Activated T-cell treated with anti-CD3 and anti-CD28 coated beads for 48 hours (primary cell): ENCODE measurements at places on chromosomes 7 and 10.

DNA sequence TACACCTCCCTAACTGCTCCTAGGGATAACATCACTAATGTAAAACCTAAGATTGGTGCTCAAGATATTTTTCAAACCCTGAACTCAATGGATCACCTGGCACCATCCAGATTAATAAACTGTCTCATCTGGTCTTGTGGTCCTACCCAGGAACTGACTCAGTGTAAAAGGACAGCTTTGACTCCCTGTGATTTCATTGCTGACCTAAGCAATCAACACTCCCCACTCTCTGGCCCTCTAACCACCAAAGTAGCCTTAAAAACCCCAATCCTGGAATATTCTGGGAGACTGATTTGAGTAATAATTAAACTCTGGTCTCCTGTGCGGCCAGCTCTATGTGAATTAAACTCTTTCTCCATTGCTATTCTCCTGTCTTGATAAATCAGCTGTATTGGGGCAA lies 6.2 kb upstream of the USP54 start:
- no peak for DNase-seq

GRCh38 chr7:106358103-106358663 lies 73.4 kb upstream of the NAMPT start:
- no peak for DNase-seq

DNA sequence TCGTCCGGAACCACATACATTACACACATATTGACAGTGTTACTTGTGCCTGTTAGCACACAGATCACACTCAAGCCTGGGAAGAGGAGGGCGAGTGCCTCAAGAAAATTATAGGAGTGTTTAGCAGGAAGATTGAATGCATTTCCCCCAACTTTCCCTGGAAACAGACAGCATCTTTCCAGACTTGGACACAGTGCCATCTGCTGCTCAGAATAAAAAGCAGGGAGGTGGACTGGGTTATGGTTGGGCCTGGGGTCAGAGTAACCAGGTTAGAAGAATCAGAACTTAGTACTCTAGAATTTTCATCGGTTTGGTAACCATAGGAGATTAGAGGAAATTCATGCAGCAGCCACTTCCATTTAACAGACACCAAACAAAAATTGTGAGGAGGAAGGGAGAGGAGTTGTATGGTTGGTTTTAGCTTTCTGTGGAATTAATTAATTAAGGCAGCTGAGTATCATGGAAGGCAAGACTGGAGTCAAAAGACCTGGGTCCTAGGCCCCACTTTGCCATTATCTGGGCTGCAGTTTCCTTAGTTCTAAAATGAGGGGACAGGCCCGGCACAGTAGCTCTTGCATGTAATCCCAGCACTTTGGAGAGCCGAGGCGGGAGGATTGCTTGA lies 43.4 kb upstream of the OPTN start:
- no peak for DNase-seq

DNA sequence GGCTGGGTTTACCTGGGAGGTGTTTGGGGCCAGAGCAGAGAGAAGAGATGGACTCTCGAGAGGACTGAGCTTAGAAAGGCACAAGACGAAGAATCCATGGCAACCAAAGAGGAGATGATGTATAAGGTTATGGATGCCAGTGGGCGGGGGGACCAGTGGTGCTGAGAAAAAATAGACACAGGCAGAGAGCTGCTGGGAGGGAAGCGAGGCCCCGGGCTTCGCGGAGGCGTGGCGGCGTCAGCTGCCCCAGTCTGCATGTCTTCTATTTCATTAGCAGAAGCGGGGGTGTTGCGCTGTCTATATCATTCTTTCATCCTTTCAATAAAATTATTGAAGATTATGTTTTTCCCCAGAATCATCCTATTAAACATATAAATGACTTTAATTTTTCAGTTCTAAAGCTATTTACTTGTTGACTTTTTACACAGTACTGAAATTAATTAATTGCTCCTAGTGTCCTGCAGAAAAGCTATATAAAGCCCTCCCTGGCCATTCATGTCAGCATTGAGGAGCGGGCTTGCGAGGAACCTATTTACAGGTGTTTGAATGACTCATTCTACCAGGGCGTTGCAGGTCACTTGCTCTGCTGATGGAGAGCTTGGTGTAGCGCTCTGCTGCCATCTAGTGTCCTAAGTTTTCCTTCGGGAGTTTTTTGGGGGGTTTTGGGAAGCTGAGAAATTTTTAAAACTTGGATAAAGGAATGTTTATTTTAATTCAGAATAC lies 42.9 kb upstream of the BHLHA15 start:
- DNase-seq = peak; percentile 29

- no peak for DNase-seq
Observed at GRCh38 chr10:77226452-77226851, 411.2 kb downstream of the KCNMA1 start.

DNA sequence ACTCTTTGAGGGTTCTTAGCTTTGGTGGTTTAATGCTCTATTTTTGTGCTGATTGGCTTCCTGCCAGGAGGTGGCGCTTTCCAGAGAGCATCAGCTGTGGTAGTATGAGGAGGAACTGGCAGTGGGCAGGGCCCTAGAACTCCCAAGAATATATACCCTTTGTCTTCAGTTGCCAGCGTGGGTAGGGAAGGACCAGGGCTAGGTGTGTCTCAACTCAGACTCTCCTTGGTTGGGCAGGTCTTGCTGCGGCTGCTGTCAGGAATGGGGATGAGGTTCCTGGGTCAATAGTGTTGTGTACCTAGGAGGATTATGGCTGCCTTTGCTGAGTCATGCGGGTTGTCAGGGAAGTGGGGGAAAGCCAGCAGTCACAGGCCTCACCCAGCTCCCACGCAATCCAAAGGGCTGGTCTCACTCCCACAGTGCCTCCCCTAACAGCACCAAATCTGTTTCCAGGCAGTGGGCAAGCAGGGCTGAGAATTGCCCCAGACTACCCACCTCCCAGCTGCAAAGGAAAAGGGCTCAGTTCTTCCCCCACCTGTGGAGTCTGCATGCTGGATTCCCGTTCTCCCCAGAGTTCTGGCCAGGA lies 191.5 kb downstream of the PHTF2 start:
- DNase-seq = no peak

- no peak for DNase-seq
Observed at GRCh38 chr7:39681887-39682441, 58.6 kb downstream of the RALA start.

DNA sequence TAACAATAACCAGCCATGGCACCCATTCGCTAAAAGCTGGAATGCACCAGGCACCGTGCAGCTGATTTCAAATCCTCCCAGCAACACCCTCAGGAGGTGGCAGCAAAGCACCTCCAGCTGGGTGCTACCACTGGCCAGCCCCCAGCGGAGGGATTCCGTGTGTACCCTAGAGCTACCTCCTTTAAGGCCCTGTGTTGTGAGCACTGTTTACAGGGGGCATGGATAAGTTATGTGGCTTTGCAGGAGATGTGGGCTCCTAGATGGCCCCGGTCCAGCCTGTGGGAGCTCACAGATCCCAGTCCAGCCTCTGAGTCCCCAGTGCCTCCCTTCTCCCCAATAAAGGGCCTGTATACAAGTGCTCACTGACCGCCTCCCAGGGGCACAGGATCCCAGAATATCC lies 27.1 kb downstream of the TNRC18 start:
- peak; percentile 43 for DNase-seq

DNA sequence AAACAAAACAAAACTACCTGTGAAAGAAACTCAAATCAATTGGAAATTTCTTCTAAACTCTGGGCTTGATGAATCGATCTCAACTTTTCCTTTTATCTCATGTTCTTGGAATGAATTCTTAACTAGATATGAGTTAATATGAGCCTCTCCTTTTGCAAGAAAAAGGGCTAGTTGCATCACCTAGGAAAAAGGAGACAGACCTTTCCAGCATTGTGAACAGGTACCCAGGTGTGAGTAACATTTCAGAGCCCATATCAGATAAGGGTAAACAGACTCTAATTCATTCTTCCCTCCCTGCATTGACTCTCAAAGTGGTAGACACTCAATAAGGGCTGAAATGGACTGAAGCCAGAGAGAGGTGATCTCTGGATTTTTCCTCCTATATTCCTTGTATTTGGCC lies 103.8 kb upstream of the AGR3 start:
- DNase-seq = no peak

DNA sequence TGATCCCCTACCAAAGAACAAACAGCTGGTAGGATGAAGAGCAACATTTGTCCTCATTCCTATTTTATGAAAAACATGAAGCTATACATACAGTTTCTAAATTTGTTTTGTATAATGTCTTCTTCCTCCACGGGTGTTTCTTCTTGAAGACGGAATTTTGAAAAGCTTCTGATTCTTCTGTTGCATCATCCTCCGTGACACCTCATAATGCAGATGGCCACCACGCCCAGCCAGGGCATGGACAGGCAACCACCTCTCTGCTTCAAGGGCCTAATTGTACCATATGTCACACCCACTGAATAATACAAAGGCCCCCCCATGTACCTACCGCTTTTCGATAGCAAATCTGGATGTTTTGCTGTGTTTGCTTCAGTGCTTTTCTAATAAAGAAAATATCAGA lies at the start of gene SUN3:
Gene SUN3, minus strand, starts transcription at position 170 of the 400 bp plus-strand sequence. Its CDS starts 169 bp downstream, at position 1.
- DNase-seq = no peak

DNA sequence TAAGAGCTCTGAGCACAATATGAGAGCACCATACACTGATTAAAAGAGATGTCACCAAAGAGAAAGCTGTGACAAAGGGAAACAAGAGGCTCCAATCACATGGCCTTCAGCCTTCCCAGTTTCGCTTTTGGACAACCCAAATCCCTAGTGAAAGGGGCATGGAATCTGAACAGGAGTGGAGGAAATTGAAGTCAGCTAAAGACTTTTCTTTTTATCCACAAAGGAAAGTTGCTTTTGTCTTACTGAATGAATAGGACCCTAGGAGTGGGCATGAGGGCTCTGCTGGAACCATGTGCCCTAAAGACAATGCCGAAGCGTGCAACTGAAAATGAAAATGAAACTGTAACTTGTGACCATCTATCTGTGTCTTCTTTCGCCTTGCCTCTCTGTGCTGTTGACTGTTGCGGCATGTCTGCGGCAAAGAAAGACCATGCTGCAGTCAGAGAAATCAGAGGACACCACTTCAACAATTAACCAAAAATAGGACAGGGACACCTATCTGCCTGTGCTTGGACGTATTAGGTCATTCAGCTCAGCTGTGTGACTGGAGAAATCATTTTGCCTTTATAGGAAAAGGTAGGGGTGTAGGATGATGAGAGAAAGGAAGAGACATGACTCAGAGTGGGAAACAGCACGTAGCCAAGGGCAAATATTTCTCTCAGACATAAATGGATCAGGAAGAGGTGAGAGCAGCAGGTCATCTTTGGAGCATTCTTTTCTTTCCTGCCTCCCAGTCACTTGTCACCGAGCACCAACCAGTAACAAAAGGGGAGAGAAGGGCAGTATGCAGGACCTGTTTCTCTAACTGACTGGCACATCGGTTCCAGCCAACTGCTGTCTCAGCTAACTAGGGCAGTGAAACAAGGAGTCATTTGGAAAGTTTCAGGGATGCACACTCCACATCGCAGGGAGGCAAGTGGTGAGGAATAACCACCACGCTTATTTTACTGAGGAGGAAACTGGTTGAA lies 12.3 kb downstream of the CAV2 start:
- DNase-seq = no peak

GRCh38 chr7:47488201-47488968 lies 93.5 kb downstream of the TNS3 start:
- DNase-seq = no peak

DNA sequence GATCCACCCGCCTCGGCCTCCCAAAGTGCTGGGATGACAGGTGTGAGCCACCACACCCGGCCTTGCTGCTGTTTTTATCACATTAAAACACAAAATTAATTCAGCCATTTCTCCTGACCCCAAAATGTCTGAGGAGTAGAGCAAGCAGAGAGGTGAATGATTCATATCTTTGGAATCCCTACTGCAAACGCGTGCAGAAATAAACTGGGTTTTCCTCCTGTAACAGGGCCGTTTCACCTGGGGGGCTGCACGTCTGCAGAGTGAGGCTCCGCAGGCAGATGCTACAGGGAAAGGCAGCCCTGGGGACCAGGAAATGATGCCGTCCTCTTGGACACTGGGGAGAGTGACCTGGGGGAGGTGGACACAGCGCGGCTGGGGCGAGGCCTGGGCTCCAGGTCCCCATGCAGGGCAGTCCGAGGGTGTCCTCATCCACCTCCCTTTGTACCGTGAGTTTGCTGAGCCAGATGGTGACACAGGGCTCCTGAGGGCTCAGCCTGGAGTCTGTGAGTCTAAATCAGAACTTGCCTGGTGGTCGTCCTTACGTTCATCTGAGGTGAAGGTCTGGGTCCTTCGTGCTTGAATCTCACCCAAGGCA lies 41.9 kb downstream of the PDGFA start:
- DNase-seq = no peak

DNA sequence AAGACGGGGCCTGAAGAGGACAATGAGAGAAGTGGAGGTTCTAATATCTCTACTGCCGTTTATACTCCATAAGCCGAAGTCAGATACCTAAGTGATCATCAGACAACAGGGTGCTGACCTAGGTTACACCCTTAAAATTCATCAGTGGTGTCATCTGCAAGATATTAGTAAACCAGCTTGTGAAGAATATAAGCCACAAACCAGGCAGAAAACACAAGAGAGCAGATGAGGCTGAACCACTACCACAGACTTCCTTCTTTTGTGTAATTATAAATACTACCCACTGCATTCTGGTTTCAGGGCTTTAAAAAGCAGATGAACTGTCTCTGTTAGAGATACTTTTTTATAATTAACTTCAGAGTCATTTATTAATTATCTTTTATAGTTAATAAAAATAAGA lies 69.0 kb upstream of the LRRC17 start:
- DNase-seq = no peak

- DNase-seq = no peak
Observed at GRCh38 chr10:59585046-59585700, 124.5 kb downstream of the SLC16A9 start.

DNA sequence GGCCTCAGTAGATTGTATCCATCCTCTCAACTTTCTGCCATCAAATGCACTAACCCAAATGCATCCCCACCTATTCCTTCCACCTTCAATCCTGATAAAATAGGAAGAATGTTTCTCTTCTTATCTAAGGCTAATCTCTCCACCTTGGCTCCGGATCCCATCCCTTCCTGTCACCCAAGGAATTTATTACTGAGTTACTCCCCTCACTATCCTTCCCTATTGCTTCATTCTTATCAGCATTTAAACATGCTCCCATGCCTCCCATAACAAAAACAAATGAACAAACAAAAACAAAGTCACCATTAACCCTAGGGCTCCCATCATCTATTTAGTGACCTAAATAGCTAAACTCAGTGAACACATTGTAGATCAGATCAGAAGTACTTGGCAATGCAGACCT lies 25.3 kb downstream of the AASS start:
- DNase-seq = no peak

DNA sequence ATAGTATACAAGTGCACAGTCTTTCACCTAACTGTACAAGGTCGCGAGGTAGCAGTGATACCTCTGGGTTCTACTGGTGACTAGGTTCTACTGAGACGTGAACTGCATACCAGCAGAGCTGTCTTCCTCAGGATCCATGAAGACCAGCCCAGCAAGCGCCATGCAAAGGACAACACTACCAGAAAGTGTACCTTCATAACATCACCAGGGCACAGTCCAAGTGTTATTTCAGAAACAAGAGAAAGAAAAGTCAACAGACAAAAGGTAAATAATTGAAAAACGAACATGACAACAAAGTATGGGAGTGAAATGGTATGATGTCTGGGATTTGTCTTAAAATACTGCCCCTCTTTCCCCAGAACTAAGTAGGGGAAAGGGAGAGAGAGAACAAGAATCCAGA lies 141.1 kb upstream of the ASAH2 start:
- DNase-seq = no peak

GRCh38 chr7:158975526-158976467 lies 119.4 kb downstream of the DYNC2I1 start:
- peak; percentile 24 for DNase-seq

GRCh38 chr7:9071160-9071762 lies 637.9 kb downstream of the NXPH1 start:
- no peak for DNase-seq

GRCh38 chr10:65149878-65150277 lies 1628.7 kb downstream of the REEP3 start:
- no peak for DNase-seq
